ENCODE measurements at places on chromosomes 6 and 20. TPM values are rescaled to one million over a fixed set of nuclear protein-coding genes. Genes with fewer than 3 reads are reported as not detected.

PGC gene
- total RNA-seq = 6.7 TPM

BAG2 gene
- total RNA-seq = 19.9 TPM

MCHR2 gene
- total RNA-seq = not detected

IRAK1BP1 gene
- total RNA-seq = 7.5 TPM

RAET1E gene
- 0.23 TPM for total RNA-seq

CHMP4B gene
- total RNA-seq = 117 TPM

CTSA gene
- 153 TPM for total RNA-seq

PLTP gene
- 111 TPM for total RNA-seq

LY6G6C gene
- total RNA-seq = not detected

FHL5 gene
- 4.3 TPM for total RNA-seq

ACTL10 gene
- 4.8 TPM for total RNA-seq

- DNase-seq = no peak
Observed at GRCh38 chr20:43991982-43992381, 77.3 kb downstream of the TOX2 start.

GRCh38 chr6:133062077-133062476 lies 179.1 kb upstream of the EYA4 start:
- no peak for DNase-seq

DNA sequence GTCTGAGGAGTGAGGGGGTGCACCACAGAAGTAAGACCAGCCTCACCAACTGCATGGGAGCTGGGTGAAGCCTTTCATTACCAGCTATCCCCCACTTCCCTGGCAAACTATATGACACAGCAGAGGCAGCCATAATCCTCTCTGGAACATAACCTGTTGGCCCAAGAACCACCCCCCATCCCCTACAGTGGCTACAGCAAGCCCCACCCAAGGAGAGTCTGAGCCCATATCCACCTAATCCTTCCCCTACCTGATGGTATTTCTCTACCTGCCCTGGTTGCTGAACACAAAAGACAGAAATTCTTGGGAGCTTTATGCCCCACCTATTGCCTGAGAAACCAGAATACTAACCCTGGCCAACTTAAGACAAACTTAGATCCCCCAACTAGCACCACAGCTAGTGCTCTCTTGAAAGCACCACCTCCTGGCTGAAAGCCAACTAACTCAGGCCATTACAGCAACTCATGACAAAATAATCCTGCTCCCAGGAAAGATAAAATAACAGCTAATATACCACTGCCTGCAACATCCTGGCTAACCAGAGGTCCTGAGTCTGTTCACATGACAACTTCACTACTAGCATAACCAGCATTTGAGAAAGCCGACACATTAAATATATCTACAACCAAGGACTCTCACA lies 11.2 kb downstream of the RNGTT start:
- DNase-seq = no peak

DNA sequence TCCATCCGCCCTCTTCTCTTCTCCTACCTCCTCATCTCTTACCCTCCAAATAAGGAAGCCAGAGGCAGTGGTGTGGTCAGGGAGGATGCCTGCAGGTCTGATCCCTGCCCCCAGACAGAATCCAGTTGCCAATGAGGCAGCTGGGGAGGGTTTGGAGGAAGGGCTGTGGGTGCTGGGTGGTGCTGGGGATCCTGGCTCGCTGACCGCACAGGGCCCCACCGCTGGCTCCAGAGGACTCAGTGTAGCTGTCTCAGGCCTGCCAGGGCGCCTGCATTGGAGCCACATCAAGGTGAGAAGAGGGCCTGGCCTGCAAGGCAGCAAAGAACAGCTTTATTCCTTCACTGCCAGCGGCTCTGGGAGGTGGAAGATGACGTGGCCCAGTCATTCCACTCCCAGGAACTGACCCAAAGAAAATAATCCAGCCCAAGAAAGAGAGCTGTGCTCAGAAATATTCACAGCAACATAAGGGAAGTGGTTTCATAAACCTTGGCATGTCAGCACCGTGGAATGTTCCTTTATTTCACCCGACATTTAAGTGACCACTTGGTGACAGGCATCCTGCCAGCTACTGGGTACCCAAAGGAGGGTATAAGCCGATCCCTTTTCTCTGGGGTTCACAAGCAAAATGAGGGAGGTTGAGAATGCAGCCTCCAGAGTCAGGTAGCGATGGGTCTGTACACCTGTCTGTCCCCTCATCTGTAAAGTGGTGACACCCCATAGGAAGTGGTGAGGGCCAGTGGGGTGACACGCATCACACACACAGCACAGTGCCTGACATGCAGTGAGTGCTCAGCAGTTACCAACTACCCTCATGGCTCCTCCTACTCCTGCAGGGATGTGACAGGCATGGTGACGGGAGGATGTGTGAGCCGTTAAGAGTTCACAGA lies 125.1 kb downstream of the SNX5 start:
- peak; percentile 50 for DNase-seq

DNA sequence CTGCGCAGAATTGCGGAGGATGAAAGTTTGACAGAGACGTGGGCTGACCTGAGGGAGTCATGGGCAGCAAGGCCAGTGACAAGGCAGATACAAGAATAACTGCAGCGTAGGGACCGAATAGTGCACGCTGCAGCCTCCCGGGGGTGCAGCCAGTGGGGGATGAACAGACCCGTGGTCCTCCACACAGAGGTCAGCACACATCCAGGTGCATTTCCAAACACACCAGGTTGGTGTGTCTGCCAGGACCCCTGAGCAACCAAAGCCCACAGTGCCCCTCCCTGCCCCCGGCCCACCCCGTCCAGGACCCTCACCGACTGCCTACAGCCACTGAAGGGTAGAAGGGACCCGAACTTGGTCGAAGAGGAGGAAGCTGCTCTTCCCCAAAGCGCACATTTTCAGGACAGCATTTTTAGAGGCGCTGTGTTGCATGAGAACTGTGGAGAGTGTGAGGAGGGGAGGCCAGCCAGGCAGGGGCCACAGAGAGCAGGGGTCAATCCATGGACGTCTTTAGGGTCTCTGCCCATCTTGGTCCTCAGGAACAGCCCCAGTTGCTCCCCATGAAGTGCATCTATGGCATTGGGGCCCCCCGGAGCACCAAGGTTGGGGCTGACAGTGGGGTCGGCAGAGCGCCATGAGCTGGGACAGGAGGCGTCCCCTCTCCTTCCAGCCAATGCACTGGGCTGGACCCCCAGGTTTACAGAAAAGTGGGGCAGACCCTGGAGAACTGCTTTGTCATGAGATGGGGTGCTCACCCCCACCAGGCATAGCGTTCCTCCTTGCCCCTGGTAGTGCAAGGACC lies 157.8 kb upstream of the AFDN start:
- DNase-seq = no peak

DNA sequence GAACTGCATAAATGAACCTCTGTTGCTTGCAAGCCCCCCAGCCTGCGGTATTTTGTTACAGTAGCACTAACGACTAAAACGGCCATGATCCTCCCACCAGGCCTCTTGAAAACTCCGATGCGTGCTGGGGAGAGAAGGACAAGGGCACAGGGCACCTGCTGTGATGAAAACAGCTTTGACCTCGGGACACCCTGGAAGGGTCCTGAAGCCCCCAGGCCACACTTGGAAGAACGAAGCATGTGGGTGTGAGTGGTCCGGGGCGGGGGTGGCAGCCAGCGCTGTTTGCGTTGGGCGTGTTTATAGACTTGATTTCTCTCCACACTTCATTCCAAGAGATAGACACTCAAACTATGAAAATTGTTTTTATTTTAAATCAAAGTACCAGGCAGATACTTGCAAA lies 13.2 kb upstream of the HELZ2 start:
- no peak for DNase-seq

DNA sequence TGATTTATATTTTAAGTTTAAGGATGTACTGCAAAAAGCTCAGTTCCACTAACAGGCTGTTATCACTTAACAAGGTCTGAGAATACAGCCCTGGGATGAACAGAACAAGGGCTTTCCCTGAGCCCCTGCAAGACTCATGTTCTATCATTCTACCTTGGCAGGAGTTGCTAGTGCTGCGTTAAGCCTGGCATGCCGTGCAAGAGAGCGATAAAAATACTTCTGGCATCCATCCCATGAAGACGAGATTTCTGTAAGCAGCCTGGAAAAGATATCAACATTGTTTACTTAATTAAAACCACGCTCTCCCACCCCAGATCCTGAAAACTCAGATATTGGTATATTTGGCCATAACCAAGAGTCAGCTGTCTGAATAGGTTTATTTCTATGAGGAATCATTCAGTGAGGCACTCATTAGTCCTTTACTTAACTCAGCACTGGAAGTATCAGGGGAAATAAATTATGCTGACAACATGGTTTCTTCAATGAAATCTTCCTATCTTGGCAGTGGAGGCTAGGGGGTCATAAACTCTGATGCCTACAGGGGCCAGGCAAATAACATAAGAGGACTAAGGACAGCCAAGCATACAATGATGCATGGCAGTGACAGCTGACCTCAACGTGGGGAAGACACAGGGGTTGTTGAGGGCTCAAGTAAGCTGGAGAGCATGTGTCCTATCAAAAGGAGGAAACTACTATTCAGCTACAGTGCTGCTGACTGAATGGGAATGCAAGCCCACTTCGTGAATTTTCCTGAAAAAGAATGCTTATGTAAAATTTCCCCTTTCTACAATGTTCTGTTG lies 37.6 kb upstream of the LYRM2 start:
- DNase-seq = no peak

- no peak for DNase-seq
Observed at GRCh38 chr20:63700199-63701050, 4.0 kb downstream of the TNFRSF6B start.

DNA sequence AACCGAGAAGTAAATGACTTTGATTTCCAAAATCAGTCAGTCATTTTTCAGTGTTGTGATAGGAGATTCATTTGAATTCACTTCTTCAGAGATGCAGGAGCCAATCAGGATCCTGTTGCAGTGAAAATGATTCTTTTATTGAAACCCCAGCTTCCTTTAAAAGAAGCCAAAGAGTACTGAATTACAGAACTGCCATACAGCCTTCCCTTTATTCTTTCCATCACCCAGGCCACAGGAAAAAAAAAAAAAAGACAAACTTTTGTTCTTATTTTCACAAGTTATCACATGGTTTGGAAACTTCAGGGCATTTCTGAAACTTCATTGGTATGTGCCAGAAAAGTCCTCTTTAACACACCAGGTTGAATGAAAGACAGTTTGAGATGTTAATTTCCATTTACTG lies 1.8 kb upstream of the CARMIL1 start:
- no peak for DNase-seq

DNA sequence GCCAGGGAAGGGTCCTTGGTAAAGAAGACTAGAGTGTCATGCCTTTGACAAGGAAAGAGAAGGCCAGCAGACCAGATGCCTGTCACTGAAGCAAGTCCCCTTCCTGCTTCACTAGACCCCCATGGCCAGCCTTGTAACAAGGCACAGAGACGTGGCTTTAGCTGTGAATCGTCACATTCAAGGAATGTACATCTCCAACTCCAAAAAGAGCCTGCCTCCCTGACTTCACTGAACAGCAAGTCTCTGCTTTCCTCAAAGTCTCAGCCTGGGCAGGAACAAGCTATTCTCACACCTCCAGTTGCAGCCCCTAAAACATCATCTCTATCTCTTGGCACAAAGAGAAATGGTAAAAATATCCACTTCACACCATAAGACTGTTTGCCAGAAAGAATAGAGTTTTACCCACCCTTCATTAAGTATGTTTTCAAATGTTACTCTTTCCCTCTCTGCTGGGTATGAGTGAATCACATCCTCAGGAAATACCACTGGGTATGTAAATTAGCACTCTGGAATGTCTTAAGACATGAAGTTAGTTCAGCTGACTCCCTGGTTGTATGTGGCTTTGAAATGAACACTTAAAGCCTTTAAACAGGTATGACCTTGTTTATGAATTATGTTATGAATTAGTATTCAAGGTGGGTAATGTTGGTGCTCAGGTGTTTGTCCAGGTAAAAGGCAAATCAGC lies 46.4 kb upstream of the NT5E start:
- no peak for DNase-seq

- DNase-seq = peak; percentile 48
Observed at GRCh38 chr20:47610247-47610944, 108.7 kb downstream of the NCOA3 start.

DNA sequence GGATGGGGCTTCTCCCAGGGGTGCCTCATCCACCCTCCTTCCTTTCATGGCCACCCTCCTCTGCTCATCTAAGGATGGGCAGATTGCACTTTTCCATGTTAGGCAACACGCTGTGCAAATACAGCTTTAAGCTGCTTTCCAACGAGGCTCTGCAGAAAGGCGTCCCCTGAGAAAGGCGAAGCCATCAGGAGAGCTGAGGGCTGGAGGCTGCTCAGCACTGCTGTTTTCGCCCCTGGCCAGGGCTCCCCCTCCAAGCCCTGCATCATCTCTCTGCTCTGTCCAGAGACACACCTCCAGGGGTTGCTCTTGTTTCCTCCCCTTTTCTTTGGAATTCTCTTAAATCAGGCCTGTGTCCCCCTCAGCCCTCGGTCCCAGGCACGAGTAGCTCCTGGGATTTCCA lies 526.1 kb downstream of the CDH26 start:
- DNase-seq = no peak

GRCh38 chr20:40283689-40284088 lies 405.3 kb downstream of the MAFB start:
- no peak for DNase-seq

DNA sequence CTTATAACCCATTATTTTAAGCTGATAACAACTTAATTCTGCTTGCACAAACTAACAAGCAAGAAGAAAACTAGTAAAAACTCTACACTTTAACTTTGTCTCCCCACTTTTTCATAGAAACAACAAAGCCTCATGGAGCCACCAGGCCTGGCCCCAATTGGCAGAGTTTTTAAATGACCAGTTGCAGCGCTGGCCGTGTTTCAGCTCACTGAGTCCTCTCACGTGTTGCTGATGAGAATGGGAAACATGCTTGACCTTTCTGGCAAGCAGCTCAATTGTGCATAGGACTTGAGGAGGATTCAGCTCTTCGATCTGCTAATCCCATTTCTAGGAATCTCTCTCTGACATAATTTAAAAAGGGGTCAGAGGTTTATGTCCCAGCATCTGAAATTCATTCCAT lies 24.5 kb upstream of the GRM4 start:
- DNase-seq = no peak

DNA sequence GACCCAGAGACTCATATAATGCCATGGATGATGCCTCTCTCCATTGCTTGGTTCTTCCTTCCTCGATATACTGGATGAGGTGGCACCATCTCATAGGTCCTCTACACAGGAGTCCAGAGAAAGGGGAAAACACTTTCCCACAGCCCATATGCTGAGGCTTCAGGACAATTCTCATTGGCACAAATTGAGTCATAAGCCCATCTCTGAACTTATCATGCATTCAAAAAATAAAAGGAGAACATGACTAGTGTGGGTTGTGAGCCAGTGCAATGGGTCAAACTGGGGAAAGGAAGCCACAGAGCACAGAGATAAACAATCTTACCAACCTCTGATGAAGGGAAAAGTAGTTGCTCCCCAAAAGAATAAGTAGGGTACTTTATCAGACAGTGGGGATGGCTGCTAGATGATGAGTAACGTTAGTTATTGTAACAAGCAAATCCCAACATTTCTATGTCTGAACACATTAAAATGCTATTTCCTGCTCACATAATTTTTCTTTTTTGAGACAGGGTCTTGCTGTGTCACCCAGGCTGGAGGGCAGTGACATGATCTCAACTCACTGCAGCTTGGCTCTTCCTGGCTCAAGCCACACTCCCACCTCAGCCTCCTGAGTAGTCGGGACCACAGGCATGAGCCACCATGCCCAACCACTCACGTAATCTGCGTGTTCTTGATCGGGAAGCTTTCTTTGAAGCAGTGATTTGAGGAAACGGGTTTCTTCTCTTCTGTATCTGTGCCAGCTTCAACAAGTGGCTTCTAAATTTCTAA lies 27.0 kb downstream of the SOD2 start:
- no peak for DNase-seq

GRCh38 chr20:164618-165017 lies 7.4 kb downstream of the DEFB127 start:
- no peak for DNase-seq
